ENCODE measurements at places on chromosomes 7 and 10.

GRCh38 chr7:65974191-65974801 is 7.7 kb downstream of the GUSB start:
- DNase-seq, result no peak

- DNase-seq, result no peak
These were observed 33.9 kb downstream of the ANXA8 start for GRCh38 chr10:47449979-47450378.

- no peak for DNase-seq
These were observed 14.0 kb downstream of the SLC39A12 start for GRCh38 chr10:17965649-17966235.

- no peak for DNase-seq
These were observed 35.9 kb upstream of the PTPN12 start for GRCh38 chr7:77501192-77501515.

DNA sequence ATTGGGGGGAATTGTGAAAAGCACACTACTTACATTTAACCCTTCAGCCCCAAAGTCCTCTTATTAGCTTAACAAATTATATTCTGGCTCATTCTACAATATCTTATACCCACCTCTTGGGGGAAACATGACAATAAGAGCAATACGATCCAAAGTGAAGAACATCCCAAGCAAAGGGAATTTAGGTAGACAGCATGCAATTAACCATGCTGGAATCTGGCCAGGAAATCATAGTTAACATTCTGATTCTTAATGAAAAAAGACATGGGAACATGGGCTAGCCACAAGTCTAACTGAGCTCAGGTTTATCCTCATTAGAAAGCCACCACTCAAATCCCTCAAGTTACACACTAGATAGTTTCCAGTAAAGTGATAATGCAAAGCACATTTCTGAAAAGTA is 241.9 kb upstream of the SLC26A5 start:
- DNase-seq, result no peak

DNA sequence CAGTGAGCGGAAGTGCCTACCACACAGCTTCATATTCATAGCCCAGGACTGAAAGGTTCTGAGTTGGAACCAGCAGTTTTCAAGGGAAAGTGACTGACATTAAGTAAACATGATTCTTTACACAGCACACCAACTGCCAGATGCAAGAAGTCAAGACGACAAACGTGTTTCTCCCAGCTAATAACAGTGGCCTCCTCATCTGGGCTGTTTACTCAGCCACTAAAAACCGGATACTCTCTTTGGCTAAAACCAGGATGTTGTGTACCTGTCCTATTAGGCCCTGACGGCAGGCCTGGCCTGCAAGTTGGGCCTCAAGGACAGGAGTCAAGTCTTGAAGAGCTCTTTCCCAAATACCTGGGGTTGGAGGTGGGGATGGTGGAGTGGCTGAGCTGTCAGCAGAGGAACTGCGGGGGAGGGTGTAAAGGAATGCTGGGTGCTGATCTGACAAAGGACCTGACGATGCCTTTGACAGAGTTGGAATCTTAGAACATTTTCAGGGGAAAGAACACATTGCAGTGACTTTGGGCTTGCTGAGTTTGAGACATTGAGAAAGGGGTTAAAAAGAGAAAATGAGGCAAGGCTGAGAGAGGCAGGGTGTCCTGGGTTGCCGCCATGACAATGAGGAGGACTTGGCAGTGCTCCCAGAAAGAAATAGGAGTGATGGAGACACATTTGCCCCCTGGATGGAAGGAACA is 57.7 kb downstream of the STEAP1B start:
- DNase-seq, result no peak
